ENCODE measurements at places on chromosomes 2 and 18.

DNA sequence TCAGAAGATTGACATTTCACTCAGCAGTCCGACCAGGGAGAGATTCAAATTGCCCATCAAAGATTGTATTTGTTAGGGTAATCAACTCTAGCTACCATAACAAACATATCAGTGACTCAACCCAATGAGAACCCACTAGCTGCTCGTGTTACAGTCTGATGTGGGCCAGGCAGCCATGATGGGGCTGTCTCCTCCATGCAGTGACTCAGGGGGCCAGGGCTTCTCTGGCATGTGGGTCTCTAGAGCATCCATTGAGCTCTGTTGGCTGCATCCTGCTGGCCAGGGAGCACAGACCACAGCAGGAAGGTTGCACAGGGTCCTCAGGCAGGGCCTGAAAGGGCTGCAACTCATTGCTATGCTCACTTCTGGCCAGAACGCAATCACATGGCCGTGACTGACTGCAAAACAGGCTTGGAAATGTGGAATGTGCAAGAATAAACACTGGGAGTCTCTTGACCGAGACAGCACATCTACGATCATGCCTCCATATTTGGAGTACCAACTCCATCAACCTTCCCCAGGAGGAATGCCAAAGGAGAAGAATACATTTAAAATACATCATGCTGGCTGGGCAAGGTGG, 216.8 kb downstream of the EIPR1 start:
- H3K4me3 ChIP-seq, result no peak overlapping the region
- H3K27me3 ChIP-seq, result no peaks in the 10 kb centered on the region
- no peaks in the 10 kb centered on the region for H3K4me1 ChIP-seq
- DNase-seq, result no peak
- H3K36me3 ChIP-seq, result no peaks in the 10 kb centered on the region

DNA sequence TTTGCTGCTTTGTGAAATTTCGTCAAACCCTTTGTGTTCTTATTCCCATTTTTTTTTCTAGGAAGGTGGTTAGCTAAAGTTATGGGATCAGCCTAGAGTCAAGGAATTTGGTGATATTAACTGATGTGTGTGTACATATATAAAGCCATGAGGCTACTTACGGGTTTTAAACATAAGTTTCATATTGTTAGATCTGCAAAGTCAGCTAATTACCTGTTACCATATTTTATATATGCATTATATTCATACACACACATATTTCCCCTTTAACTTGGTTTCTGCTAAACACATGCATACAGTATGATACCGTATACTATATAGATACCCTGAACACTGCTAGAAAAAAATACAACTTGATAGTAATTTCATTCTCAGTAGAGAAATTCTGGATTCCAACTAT, 241.0 kb downstream of the NYAP2 start:
- DNase-seq, result no peak
- H3K27me3 ChIP-seq, result no peaks in the 10 kb centered on the region
- H3K4me1 ChIP-seq, result no peaks in the 10 kb centered on the region
- no peak overlapping the region for H3K4me3 ChIP-seq
- no peak overlapping the region for H3K27ac ChIP-seq

GRCh38 chr2:45275806-45276205, 266.6 kb upstream of the SIX2 start:
- no peaks in the 10 kb centered on the region for H3K27me3 ChIP-seq
- H3K27ac ChIP-seq, result no peak overlapping the region

DNA sequence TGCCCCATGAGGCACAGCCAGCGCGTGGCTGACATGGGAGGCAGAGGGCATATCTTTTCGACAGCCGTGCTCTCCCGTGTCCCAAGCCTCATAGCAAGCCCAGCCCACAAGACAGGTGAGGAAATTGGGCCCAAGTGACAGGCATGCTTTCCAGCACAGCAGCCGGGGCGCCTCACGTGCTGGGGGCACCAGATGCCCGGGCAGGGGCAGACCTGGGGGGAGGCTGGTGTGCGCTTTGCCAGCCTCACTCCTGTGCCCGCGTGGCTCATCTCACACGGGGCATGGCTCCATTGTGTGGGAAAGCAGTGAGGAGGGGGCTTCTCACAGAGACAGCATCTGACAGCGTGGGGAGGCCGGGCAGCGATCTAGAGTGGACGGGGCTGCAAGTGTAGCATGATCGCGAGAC, 93.2 kb downstream of the USP40 start:
- H3K27ac ChIP-seq, result no peak overlapping the region
- H3K36me3 ChIP-seq, result no peaks in the 10 kb centered on the region
- H3K27me3 ChIP-seq, result no peaks in the 10 kb centered on the region
- H3K4me3 ChIP-seq, result no peak overlapping the region

- H3K4me3 ChIP-seq, result no peak overlapping the region
- no peak overlapping the region for H3K27ac ChIP-seq
- no peaks in the 10 kb centered on the region for H3K27me3 ChIP-seq
- H3K4me1 ChIP-seq, result no peaks in the 10 kb centered on the region
- no peak for DNase-seq
These were observed 36.1 kb upstream of the ZNF532 start for GRCh38 chr18:58828399-58829121.

GRCh38 chr2:45725731-45726130, 74.3 kb downstream of the PRKCE start:
- H3K36me3 ChIP-seq, result no peaks in the 10 kb centered on the region
- H3K4me1 ChIP-seq, result no peaks in the 10 kb centered on the region
- no peak overlapping the region for H3K4me3 ChIP-seq
- no peak for DNase-seq
- no peak overlapping the region for H3K27ac ChIP-seq
- H3K27me3 ChIP-seq, result no peaks in the 10 kb centered on the region

DNA sequence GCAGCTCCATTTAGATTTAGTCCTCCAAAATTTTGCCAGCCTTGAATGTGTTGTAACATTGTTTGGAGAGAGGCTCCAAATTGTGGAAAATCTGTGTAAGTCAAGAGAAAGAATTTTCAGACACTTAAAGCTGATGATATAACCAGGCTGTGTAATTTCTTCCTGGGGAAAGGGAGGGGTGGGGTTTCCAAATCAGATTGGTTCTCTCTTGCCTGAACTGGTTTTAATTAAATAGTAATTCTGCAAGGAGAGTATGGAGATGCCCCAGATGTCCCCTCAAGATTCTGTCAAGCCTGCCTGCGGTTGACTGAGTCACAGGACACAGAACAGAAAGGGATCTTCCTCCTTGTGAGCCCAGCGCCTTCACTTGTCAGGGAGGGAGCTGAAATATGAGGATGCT, 54.5 kb downstream of the C18orf63 start:
- no peaks in the 10 kb centered on the region for H3K27me3 ChIP-seq
- no peaks in the 10 kb centered on the region for H3K4me1 ChIP-seq
- H3K4me3 ChIP-seq, result no peak overlapping the region
- no peaks in the 10 kb centered on the region for H3K36me3 ChIP-seq
- DNase-seq, result no peak

- no peaks in the 10 kb centered on the region for H3K4me1 ChIP-seq
- H3K27ac ChIP-seq, result no peak overlapping the region
- H3K36me3 ChIP-seq, result no peaks in the 10 kb centered on the region
- H3K27me3 ChIP-seq, result no peaks in the 10 kb centered on the region
These were observed 80.3 kb downstream of the INSIG2 start for GRCh38 chr2:118168615-118169014.

GRCh38 chr18:79915161-79916127, 36.0 kb downstream of the SLC66A2 start:
- no peak overlapping the region for H3K27ac ChIP-seq
- no peak overlapping the region for H3K4me3 ChIP-seq
- no peaks in the 10 kb centered on the region for H3K4me1 ChIP-seq
- H3K27me3 ChIP-seq, result no peaks in the 10 kb centered on the region
- DNase-seq, result no peak

DNA sequence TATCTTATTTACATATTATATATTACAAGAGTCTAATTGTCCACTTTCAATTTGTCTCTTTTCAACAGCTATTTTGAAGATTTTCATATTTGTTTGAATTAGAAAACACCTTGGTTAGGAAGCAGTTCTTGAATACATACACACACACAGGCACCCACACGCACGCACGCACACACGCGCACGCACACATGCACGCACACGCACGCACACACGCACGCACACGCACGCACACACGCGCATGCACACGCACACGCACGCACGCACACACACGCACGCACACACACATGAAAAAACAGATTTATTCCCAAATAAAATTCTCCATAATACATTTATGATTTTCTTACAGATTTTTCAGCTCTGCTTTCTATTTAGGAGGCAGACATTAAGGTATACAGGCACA, 220.7 kb downstream of the NYAP2 start:
- H3K4me1 ChIP-seq, result no peaks in the 10 kb centered on the region
- H3K27ac ChIP-seq, result no peak overlapping the region
- DNase-seq, result no peak
- H3K36me3 ChIP-seq, result no peaks in the 10 kb centered on the region
- H3K4me3 ChIP-seq, result no peak overlapping the region
- H3K27me3 ChIP-seq, result no peaks in the 10 kb centered on the region

GRCh38 chr18:78497641-78498040, 482.0 kb upstream of the SALL3 start:
- no peaks in the 10 kb centered on the region for H3K4me1 ChIP-seq
- H3K27me3 ChIP-seq, result no peaks in the 10 kb centered on the region
- DNase-seq, result no peak
- no peak overlapping the region for H3K4me3 ChIP-seq
- H3K27ac ChIP-seq, result no peak overlapping the region

DNA sequence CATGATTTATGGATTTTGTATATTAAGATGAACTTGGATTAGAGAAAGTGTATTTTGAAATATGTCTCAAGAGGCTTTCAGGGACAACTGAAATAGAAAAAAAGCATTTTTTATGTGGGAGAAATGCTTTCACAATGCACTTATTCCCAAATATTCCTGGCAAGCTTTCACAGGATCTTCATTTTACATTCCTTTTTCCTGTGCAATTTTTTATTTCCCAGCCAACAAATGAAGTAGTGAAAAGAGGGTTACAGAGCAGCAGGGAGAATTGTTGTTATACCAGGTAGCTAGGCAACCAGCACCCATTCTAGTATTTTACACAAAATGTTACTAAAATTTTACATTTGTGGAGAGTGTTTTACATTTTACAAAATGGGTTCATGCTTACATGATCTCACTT, 167.0 kb upstream of the RPRM start:
- H3K27ac ChIP-seq, result no peak overlapping the region
- no peaks in the 10 kb centered on the region for H3K27me3 ChIP-seq

Measured in mesendoderm (in vitro differentiated cells).